ENCODE measurements at places on chromosomes 12 and 14.

DNA sequence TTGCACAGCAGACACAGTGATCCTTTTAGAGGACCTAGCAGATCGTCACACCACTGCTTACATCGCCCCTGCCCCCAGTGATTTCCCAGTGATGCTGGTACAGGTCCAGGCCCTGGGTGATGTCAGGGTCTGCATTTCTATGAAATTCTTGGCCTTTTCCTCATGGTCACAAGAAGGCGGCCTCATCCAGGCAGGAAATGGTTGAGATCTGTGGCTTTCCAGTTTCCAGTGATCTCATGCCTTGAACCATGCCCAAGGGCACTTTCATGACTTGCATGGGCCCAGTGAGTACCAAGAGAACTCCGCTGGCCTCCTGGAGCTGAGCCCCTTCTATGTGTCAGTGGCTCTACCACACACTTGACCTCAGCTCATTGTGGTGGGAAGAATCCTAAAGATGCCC is 41.9 kb upstream of the BDKRB2 start:
- no peak overlapping the region for H3K27ac ChIP-seq
- no peaks in the 10 kb centered on the region for H3K27me3 ChIP-seq
- no peaks in the 10 kb centered on the region for H3K36me3 ChIP-seq
- H3K4me3 ChIP-seq: no peak overlapping the region

DNA sequence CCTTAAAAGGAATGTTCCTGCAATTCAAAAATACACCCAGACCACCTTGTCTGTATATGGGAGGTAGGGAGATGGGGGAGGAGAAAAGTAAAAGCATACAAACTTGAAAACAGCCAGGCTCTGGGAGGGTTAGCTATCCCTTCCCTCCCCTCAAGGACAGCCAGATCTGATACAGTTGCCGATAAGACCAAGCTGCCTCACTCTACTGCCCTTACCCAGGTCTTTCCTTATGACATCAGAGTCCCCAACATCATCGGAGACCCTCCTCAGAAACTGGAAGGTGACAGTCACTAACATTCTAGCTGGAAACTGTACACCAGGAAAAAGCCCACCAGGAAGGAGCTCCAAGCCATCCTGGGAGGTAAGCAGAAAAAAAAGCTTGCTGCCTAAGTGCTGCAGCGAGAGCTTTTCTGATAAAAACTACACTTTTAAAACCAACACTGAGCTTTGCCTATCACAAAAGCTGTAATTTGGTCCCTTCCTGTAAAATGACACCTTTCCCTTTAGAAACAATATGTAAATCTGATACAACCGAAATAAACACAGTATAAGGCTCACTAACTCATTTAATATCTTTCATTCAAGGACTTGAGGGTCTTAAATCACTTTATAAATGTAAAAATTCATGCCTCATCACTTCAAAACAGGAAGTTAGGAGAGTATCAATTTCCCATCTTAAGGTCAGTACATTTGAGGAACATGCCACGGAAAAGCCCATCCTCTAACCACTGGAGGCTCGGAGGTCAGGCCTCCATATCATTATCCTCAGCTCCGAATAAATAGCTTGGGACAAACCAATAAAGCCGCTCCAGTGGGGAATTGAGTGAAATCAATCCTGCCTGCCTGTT is 20.4 kb upstream of the PLEKHH1 start:
- DNase-seq: no peak
- peaks cover 10% of the 10 kb centered on the region for H3K4me1 ChIP-seq
- no peak overlapping the region for H3K27ac ChIP-seq
- H3K36me3 ChIP-seq: no peaks in the 10 kb centered on the region

DNA sequence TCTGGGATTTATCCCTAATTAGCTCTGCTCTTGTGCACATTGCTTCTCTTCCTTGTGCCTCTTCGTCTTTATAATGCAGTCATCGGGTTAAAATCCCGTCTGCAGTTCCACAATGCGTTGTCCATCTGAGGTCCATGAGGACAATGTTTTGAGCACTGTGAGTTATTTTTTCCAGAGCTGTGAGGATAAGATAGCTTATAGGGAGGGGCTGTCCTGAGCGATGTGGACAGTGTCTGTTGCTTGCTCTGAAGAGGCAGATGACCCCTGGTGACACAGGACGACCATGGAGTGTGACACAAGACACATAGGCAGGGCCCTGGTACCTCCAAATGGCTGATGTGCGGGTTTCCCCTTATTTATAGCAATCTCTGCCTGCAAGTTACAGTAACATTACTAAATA is 132.5 kb downstream of the SMOC1 start:
- H3K27ac ChIP-seq: no peak overlapping the region
- H3K27me3 ChIP-seq: no peaks in the 10 kb centered on the region
- H3K4me1 ChIP-seq: peaks cover 24% of the 10 kb centered on the region
- no peak for DNase-seq

- peak overlapping the region; percentile 80 for H3K27ac ChIP-seq
- peaks cover 15% of the 10 kb centered on the region for H3K4me1 ChIP-seq
- H3K27me3 ChIP-seq: no peaks in the 10 kb centered on the region
- peaks cover 29% of the 10 kb centered on the region for H3K36me3 ChIP-seq
These were observed 3.0 kb downstream of the ENDOU start for GRCh38 chr12:47722136-47722834.

GRCh38 chr14:23661542-23661941 is 25.4 kb downstream of the DHRS2 start:
- H3K36me3 ChIP-seq: no peaks in the 10 kb centered on the region
- H3K27me3 ChIP-seq: peaks cover 15% of the 10 kb centered on the region
- H3K4me1 ChIP-seq: no peaks in the 10 kb centered on the region
- no peak overlapping the region for H3K27ac ChIP-seq
- H3K4me3 ChIP-seq: no peak overlapping the region
- DNase-seq: no peak

DNA sequence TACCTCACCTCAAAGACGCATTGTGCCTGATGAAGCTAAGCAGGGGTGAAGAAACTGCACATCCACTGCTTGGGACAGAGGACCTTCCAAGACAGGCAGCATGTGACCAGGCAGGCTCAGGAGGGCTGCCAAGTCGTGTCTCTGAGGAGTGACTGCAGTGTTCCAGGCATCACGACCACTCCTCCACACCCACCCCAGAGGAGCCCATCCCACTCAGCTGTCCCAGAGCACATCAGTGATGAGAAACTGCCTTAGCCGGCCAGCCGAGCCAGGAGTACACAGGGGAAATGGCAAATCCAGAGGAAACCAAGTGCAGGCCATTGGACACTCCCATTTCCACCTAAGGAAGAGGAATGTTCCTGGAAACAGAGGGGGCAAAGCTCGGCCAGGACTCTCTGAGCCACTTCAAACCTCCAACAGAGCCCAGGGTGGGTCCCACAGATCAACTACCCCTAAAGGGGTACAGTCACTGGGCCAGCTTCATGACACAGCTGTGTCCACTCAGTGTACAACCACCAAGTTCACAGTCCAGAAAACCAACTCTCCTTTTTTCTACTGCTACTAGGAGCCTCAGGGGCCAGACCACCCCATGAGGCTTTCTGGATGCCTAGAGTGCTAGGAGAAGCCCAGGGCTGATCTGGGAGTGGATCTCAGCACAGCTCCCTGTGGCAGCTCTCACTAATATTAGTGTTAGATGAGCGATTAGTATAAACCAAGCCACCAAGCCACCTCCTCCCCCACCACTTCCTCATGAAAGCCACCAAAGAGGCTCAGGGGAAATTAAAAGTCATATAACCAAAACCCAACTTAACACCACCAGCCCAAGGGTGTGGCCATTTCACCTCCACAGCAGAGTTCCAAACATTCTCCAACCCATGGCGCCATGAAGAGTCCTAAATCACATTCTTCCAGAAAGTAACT is 15.4 kb downstream of the PXN start:
- H3K4me3 ChIP-seq: no peak overlapping the region
- H3K27me3 ChIP-seq: no peaks in the 10 kb centered on the region

- no peak overlapping the region for H3K27ac ChIP-seq
- H3K4me1 ChIP-seq: peaks cover 19% of the 10 kb centered on the region
- DNase-seq: no peak
- H3K4me3 ChIP-seq: no peak overlapping the region
These were observed 14.0 kb downstream of the TAMALIN start for GRCh38 chr12:52020539-52021336.

- DNase-seq: no peak
- H3K4me1 ChIP-seq: peaks cover 24% of the 10 kb centered on the region
- H3K36me3 ChIP-seq: no peaks in the 10 kb centered on the region
- H3K27me3 ChIP-seq: no peaks in the 10 kb centered on the region
- H3K4me3 ChIP-seq: no peak overlapping the region
These were observed 120.2 kb upstream of the HIF1A start for GRCh38 chr14:61575126-61575525.

All from esophagus squamous epithelium (tissue), 5 donors.